ENCODE measurements at places on chromosomes 3 and 15. TPM values are rescaled to one million over a fixed set of nuclear protein-coding genes. Genes with fewer than 3 reads are reported as not detected.

Gene SLCO2A1
- not detected for total RNA-seq

Gene SLC12A8
- 2.8 TPM for total RNA-seq

Gene ANKRD63
- total RNA-seq, result not detected

Gene GADL1
- total RNA-seq, result 1.9 TPM

Gene CASR
- not detected for total RNA-seq

Gene GPR149
- total RNA-seq, result not detected

Gene LEKR1
- total RNA-seq, result 0.26 TPM

Gene SEMA3G
- total RNA-seq, result 0.26 TPM

Gene SLC15A2
- total RNA-seq, result under 0.01 TPM

Gene IL17RE
- 0.63 TPM for total RNA-seq

Gene CYP1A2
- total RNA-seq, result not detected

Gene HRG
- total RNA-seq, result not detected

Gene TRPM1
- total RNA-seq, result not detected

Gene RBM5
- 115 TPM for total RNA-seq

Gene SLC12A1
- total RNA-seq, result not detected

Gene NECTIN3
- 40.4 TPM for total RNA-seq

Gene LRRN1
- not detected for total RNA-seq

Gene ITGB5
- total RNA-seq, result 391 TPM

Gene PRR20G
- not detected for total RNA-seq

Gene GABRB3
- 0.16 TPM for total RNA-seq

Gene AP3B2
- total RNA-seq, result 0.79 TPM

Gene CKMT1B
- total RNA-seq, result not detected

Gene ZBTB20
- 12.0 TPM for total RNA-seq

Gene ROBO1
- 66.8 TPM for total RNA-seq

Gene FGF12
- total RNA-seq, result not detected

Gene GNB5
- total RNA-seq, result 47.9 TPM

Gene TMEM207
- not detected for total RNA-seq

Gene PATL2
- 1.4 TPM for total RNA-seq

Gene ATP8B4
- total RNA-seq, result 29.4 TPM

Gene TTLL13
- 0.16 TPM for total RNA-seq

Gene GPR160
- total RNA-seq, result not detected

Gene TEX55
- total RNA-seq, result not detected

Gene CCDC13
- 0.95 TPM for total RNA-seq

Gene KIF7
- total RNA-seq, result 15.1 TPM

Gene HYAL1
- total RNA-seq, result 2.7 TPM

Gene TLR9
- under 0.01 TPM for total RNA-seq

Gene LRRC31
- total RNA-seq, result not detected

Gene DGKG
- 2.5 TPM for total RNA-seq

Gene STRIT1
- not detected for total RNA-seq

Gene HIGD2B
- total RNA-seq, result under 0.01 TPM

Gene RASGRP1
- not detected for total RNA-seq

Gene CFAP92
- under 0.01 TPM for total RNA-seq

Gene CCNB2
- 4.6 TPM for total RNA-seq

Gene CLDN18
- not detected for total RNA-seq

Gene TMEM266
- 0.17 TPM for total RNA-seq

Gene CDV3
- 76.8 TPM for total RNA-seq

Gene GOLGA6A
- total RNA-seq, result under 0.01 TPM

Gene WDR93
- total RNA-seq, result 0.16 TPM

Gene CTDSPL2
- 45.4 TPM for total RNA-seq

Gene LYZL4
- total RNA-seq, result not detected

Gene CELSR3
- 1.1 TPM for total RNA-seq

All from bronchial smooth muscle cell (primary cell).